ENCODE measurements at places on chromosomes 12 and 14.

GRCh38 chr14:77097006-77097699, 905 bp upstream of the CIPC start:
- no peak for DNase-seq

- no peak for DNase-seq
Observed at GRCh38 chr14:64702493-64703394, 1.5 kb upstream of the PLEKHG3 start.

DNA sequence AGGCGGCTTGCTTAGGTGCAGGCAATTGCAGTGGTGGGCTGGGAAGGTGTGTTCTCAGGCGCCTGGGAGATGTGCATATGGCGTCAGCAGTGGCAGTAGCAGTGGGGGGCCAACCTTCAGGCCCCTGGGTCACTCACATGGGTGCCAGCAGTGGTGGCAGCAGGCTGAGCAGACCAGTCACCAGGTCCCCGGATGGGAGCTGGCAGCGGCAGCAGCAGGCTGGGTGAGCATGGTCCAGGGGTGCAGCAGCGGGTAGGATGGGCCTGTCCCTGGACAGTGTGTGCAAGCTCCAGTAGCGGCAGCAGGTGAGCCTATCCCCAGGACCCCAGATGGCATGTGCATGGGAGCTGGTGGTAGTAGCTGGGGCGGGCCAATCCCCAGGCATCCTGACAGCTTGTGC, 108.5 kb upstream of the TMEM260 start:
- DNase-seq, result no peak

- no peak for DNase-seq
Observed at GRCh38 chr14:100145682-100146464, 13.6 kb downstream of the DEGS2 start.

- DNase-seq, result no peak
Observed at GRCh38 chr12:6567112-6567670, 900 bp downstream of the NOP2 start.

DNA sequence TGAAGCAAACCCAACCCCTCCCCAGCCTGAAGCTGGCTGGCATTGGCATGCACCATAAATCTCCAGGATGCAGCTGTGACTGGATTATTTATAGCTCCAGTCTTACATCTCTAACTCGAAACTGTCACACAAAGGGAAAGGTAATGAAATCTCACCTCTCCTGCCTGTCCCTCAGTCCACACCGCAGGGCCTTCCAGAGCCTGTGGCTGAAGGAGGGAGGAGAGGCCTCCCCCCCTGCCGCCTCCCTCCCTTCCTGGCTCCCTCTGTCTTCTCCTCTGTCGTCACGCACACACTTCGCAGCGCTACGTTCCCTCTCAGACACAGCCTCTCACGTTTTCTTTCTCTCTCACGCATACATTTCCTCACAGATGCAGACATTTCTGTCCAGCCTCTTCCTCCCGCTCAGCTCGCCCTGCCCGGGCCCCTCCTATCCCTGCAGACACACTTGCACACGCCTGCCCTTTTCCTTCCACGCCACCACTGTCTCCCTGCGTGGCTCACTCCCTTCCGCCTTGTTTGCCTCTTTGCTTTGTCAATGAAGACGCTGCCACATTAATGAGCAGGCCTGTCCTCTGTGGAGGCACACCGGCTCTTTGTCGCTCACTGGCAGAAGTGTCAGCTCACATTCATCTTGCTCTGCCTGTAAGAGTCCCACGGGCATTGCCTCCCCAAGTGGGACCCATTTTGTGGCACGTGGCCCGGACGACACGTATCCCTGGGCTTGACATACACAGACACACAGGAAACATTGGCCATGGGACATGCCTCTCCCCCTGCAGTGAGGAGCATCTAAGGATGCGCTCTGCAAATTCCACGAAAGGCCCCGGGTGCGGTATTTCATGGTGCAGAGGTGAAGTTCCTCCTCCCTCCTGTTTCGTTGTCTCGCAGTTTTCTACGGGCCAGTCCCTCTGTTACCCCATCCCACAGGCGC, 27.9 kb downstream of the IRF2BPL start:
- peak; percentile 44 for DNase-seq

- no peak for DNase-seq
Observed at GRCh38 chr14:92729634-92730358, 18.6 kb downstream of the LGMN start.

- no peak for DNase-seq
Observed at GRCh38 chr14:100122481-100123223, 36.8 kb downstream of the DEGS2 start.

- no peak for DNase-seq
Observed at GRCh38 chr14:92473261-92473968, 40.2 kb upstream of the RIN3 start.

DNA sequence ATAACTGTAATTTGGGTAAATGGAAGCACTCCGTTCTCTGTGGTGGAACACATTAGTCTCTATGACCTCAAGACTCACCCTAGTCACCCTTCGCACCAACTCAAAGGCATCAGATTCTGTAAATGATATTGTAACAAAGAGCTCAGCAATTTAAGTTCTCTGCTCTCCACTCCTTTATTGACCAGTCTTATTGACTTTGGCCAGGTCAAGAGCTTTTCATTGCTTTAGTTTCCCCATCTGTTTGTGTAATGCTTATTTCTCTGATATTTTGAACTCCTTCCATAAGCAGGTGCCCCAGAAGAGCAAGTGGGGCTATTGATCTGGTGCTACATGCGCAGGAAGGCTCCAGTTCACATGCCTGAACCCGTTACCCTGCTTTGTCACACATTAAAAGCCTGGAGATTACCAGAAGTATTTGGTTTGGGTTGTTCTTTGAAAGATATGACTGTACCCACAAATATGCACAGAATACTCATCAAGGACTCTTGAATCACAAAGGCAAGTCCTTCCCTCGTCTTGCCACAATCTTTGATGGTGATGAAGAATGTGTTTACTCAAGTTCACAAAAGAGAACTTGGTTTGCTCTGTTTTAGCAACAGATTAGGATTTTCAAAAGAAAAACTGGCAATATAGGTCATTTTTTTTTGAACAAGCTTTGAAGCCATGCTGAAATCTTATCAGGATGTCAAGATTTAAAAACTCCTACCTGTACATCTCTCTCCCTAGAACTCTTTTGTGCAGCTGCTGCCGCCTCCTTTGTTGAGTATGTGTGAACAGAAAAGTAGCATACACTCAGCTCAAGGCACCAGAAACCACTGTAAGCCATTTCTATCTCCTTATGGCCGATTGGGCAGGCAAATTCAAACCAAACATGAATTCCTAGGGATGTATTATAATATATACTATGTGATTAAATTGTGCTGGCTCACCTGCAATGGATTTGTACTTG, 193.9 kb downstream of the BCAT1 start:
- no peak for DNase-seq

- DNase-seq, result no peak
Observed at GRCh38 chr12:96434107-96434506, 33.9 kb upstream of the CDK17 start.

DNA sequence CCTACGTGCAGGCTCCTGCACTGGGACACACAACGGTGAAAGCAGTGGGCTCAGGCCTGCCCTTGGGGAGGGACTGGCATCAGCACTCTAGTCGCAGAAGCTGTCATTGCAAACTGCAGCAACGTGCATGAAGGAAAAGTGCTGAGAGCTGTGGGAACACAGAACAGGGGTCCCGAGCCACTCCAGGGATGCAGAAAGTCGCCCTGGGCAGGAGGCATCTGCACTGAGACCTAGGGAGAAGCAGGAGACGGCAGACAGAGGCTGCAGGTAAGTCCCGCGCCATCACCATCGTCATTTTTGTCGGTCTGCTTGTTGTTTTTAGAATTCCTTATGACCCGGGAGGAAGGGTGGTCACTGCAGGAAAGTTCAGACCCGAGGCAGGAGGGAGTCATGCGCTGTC, 21.6 kb upstream of the RIMBP2 start:
- no peak for DNase-seq

GRCh38 chr12:64171715-64172114, 50.4 kb downstream of the KICS2 start:
- no peak for DNase-seq

GRCh38 chr12:19181666-19182426, 52.3 kb downstream of the PLEKHA5 start:
- no peak for DNase-seq

DNA sequence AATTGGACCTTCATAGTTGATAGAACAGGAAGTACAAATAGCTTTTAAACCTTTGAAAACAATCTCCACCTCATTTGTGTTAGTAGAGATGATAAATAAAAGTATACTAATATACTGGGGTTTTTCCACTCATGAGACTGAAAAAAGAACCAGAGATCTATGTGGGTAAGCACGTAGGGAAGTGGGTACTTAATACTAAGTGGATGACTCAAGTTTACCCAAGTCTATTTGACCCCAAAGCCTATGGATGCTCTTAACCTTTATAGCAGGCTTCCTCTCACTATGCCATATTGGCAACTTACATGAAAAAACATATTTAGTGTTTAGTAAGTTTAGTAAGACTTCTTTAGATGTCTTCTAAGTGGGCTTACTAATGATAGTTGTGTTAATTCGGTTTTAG, 49.2 kb upstream of the CHPT1 start:
- no peak for DNase-seq

DNA sequence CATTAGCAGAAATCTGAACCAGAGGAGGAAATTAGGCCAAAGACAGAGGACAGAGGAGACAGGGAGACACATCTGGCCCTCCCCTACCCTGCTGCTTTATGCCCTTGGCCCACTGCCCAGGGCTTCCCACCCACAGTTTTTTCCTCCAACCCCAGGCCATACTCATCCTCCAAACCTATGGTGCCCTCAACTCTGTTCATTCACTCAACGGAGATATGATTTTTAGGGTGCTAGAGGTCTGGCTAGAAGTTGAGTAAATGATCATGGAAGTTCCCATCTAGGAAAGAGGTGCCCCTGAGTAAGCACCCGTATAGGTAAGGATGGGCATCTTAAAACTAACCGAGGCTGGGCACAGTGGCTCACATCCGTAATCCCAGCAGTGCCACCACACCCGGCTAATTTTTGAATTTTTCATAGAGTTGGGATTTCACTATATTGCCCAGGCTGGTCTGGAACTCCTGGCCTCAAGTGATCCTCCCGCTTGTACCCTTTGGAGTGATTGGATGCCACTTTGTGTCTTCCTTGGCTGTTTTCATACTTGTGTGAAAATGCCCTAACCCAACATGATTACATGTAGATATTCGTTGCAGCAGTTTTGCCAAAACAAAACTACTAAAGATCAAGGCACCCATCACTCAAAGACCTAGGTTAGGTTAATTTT, 4.4 kb downstream of the KRT18 start:
- DNase-seq, result no peak

GRCh38 chr14:95018821-95019220, 138.5 kb downstream of the DICER1 start:
- no peak for DNase-seq

DNA sequence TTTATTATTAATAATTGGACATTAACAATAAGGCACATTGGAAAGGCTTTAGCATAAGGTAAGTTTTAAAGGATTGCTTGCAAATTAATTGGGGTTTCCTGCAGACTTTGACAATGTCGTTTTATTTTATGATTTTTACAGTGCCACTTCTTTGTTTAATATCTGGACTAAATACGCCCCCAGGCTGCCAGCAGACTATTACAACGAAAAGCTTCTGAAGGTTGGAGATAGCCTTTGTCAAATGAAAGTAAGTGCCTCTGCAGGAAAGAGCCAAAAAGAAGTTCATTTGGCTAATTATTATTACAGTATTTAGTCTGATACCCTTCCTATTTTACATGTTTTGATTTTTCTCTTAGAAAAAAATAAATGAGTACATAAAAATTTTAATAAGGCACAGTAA, 11.3 kb downstream of the CFAP54 start:
- no peak for DNase-seq
